ENCODE measurements at places on chromosomes 6 and 20.

- no peak for DNase-seq
Measured at GRCh38 chr6:9458424-9458823, 956.5 kb downstream of the TFAP2A start.

GRCh38 chr6:27238010-27238983 is 9.2 kb upstream of the PRSS16 start:
- no peak for DNase-seq

GRCh38 chr6:116933485-116933884 is 56.4 kb downstream of the RFX6 start:
- no peak for DNase-seq

GRCh38 chr20:48278961-48279481 is 493.7 kb upstream of the SULF2 start:
- DNase-seq, result no peak

DNA sequence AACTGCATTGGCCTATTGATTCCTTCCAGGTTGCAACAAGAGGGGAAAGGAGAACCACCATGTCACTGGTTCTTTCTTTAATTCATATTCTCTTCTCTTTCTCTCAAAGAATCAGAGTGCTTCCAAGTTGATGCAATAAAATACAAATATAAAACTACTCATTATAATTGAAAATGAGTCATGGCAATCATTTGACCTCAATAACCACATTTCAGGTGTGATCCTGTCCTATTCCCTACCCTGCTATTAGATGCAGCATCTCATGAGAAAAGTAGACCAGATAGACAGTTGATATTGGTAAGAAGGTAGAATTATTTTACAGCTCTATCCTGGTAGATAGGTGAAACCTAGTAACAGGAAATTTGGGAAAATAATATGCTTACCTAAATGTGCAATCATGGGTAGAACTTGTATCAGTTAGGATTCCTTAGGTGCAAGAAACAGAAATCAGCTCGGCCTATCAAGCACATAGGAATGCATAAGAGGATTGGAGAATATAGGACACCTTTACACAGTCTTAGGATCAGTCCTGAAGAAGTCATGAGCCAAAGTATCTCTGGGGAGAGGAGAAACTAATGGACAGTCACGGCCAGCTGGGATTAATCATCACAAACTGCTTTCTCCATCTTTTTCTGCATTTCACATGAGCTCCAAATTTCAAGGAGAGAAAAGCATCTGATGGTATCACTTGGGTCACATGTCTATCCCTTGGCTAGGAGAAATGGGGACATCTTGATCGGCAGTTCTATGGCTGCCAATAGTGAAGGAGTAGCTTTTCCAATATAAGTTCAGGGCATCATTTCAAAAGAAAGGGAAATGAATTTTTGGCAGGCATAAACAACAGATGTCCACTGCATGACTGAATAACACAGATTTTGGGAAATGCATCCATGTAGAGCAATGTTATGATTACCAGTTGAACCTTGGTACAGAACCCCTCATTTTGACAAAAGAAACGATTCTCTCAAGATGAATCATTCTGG is 19.3 kb upstream of the RNF146 start:
- no peak for DNase-seq

GRCh38 chr20:33433465-33434234 is 9.9 kb downstream of the SNTA1 start:
- no peak for DNase-seq

GRCh38 chr6:4516206-4516605 is 260.0 kb upstream of the CDYL start:
- DNase-seq, result no peak

- DNase-seq, result no peak
Measured at GRCh38 chr6:122734529-122735395, 44.8 kb upstream of the FABP7 start.

DNA sequence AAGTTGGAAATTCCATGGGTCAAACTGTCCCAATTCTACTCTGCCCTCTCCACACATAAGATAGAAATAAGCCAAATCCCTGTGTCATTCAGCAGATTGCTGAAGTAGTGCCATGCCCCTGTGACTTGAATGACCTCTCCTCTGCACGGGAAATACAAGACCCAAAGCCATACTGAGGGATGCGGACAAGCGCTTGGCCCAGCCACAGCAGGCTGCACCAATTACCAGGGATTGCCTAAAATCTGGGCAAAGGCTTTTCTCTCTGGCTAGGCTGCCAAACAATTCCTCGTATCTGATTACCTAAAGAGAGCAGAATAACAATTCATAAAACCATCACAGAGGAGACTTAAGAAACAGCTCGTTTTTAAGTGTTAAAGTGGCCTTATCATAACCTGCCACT is 421.8 kb upstream of the JARID2 start:
- no peak for DNase-seq

- no peak for DNase-seq
Measured at GRCh38 chr6:163955096-163955495, 540.6 kb downstream of the QKI start.

GRCh38 chr20:44014807-44015732 is 100.4 kb downstream of the TOX2 start:
- DNase-seq, result no peak

DNA sequence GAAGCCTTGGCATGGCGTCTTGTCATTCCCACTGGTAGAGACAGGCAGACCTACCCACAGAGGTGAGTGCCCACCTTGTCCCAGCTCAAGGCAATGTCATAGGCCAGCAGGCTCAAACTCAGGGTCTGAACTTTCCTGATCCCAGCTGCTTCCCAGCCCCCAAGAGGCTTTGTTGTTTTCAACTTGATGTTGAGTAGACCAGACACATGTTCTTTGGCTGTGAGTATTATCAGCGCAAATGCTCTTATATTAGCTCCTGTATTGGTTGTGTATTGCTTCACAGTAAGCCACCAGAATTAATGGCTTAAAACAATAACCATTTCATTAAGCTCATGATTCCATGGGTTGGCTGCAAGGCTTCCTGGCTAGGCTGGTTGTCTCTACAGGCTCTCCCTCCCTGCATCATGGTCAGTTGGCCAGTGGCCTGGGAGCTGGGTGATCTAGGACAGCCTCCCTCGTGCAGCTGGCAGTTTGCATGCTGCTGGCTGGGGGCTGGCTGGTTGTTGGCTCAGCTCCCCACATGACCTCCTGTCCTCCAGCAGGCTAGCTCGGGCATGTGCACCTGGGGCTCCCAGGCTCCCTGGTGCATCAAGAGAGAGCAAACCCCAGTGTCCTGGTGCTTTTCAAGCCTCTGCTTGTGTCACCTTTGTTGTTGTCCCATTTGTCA is 21.6 kb downstream of the TOX2 start:
- DNase-seq, result no peak

- DNase-seq, result no peak
Measured at GRCh38 chr6:165825256-165825815, 162.3 kb upstream of the PDE10A start.

GRCh38 chr6:16405375-16405774 is 167.0 kb downstream of the GMPR start:
- DNase-seq, result no peak

GRCh38 chr6:147717991-147718390 is 209.5 kb downstream of the SAMD5 start:
- DNase-seq, result no peak

- no peak for DNase-seq
Measured at GRCh38 chr6:104162036-104162669, 697.6 kb downstream of the HACE1 start.

- DNase-seq, result no peak
Measured at GRCh38 chr6:34884996-34885395, 2.8 kb downstream of the TAF11 start.

- DNase-seq, result no peak
Measured at GRCh38 chr20:35257175-35257909, 20.6 kb downstream of the MMP24OS start.

- DNase-seq, result no peak
Measured at GRCh38 chr20:33443006-33443511, 504 bp downstream of the SNTA1 start.

- DNase-seq, result no peak
Measured at GRCh38 chr6:71656121-71656520, 230.2 kb upstream of the RIMS1 start.

DNA sequence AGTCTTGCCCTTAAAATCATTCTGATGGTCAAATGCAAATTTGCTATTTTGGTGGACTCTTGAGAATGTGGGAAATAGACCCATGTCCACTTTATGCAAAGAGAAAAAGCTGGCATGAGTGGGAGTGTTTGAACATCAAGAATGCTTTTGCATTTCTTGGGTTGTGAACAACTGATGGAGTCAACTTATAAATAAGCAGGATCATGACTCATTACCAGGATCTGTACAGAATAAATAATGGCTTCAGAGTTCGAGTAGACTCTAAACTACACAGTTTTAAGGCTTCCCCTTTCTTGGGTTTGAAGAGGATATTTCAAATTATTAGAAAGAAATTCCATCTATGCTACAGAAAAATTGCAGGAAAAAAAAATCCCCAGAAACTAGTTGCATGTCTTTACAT is 195.5 kb downstream of the EYA4 start:
- DNase-seq, result no peak

GRCh38 chr20:2342243-2342642 is 38.5 kb upstream of the TGM6 start:
- DNase-seq, result no peak

DNA sequence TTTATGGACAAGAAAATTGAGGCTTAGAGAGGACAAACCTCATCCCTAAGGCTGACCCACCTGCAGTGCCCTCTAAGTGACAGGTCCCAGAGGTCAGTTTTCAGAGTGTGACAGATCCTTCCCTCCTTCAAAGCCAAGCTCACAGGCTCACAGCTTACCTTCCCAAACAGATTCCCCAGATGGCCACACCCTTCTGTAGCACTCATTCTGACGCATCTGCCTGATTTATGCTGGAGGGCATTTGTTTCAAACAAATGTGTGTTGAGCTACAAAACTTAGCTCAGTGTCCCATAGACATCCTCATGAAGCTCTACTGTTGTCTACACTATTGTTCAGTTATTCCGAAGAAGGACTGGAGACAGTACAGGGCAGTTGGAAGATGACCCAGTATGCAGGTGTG is 60.6 kb upstream of the RIN2 start:
- DNase-seq, result no peak

- no peak for DNase-seq
Measured at GRCh38 chr6:30029588-30029987, 31.5 kb upstream of the POLR1H start.
